Dermis blood vessel endothelial cell (primary cell): ENCODE measurements at places on chromosomes 16 and 17. TPM values are rescaled to one million over a fixed set of nuclear protein-coding genes. Genes with fewer than 3 reads are reported as not detected.

The DRC3 gene
- total RNA-seq, result 1.5 and 2.5 TPM in 2 replicates

The CCL3 gene
- total RNA-seq, result not detected in 2 replicates

GRCh38 chr16:31355431-31356100 is 590 bp downstream of the ITGAX start:
- DNase-seq, result no peak

GRCh38 chr17:65553646-65554552 is 7.5 kb downstream of the AXIN2 start:
- DNase-seq, result no peak

DNA sequence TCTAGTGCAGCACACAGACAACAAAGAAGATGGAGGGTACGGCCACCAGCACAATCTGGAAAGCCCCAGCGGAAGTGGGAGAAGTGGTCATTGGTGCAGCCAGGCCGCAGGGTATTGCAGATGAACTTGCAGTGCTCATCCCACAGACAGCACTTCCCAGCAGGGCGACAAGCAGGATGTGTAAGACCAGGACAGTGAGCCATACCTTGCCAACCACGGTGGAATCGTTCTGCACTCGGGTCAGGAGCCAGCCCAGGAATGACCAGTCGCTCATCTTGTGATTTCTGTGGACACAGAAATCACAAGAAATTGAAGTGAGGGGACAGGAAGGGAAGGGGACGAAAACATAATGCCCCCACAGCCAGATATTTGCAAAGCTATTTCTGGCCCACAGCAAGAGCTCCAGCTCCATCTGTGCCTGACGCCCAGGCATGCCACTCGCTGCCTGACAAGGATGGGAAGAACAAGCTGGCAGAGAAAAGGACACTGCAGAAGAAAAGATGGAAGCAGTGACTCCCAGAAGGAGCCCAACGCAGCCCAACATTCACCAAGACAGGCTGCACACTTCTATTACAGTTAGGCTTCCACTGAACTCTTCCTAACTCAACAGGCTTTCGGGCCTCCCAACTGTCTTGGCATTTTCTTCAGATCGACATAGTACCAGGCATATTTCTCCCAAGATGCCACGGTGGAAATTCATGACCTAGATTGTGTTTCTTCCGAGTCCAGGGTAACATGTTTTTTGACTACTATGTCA is 17.5 kb upstream of the MYO18A start:
- DNase-seq, result no peak

DNA sequence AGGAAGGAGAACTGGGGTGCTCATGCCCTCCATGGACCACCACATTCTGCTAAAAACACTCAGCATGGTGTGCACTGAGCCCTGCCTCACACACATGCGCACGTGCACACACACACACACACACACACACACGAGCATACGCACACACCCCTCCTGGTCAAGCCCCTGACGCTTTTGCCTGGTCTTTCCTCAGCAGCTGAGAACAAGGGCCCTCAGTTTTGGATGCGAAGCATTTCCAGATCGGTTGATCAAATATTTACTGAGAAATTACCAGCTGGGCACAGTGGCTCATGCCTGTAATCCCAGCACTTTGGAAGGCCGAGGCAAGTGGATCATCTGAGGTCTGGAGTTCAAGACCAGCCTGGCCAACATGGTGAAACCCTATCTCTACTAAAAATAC is 20.1 kb upstream of the RAI1 start:
- DNase-seq, result no peak

DNA sequence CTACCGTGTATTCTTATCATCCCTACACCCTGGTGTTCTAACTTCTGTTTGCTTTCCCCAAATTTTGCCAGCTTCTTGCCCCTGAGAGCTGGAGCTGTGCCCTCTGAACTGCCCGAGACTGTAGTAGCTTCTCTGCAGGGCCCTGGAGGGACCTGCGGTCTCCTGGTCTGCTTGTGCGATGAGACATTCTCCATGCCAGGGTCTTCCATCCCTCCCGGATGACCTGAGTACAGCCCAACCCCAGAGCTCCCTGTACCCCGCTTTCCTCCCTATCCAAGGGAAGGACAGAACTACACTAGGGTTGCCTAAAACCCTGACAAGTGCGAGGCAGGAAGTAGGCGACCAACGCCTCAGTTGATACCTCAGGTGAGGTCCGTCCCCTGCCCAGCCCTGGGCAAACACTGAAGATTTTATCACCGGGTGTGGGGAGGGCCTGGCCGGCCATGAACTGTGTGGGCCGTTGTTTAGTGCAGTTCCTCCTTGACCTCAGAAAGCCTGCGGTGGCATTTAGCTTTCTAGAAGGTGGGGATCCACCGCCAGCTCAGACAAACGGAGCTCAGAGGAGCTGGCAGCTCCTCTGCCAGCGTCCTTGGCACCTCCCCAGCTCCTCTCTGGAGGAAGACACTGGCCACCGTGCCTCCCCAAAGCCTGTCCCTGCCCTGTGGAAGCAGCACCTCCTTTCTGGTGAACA is 13.7 kb downstream of the CANT1 start:
- DNase-seq, result no peak

DNA sequence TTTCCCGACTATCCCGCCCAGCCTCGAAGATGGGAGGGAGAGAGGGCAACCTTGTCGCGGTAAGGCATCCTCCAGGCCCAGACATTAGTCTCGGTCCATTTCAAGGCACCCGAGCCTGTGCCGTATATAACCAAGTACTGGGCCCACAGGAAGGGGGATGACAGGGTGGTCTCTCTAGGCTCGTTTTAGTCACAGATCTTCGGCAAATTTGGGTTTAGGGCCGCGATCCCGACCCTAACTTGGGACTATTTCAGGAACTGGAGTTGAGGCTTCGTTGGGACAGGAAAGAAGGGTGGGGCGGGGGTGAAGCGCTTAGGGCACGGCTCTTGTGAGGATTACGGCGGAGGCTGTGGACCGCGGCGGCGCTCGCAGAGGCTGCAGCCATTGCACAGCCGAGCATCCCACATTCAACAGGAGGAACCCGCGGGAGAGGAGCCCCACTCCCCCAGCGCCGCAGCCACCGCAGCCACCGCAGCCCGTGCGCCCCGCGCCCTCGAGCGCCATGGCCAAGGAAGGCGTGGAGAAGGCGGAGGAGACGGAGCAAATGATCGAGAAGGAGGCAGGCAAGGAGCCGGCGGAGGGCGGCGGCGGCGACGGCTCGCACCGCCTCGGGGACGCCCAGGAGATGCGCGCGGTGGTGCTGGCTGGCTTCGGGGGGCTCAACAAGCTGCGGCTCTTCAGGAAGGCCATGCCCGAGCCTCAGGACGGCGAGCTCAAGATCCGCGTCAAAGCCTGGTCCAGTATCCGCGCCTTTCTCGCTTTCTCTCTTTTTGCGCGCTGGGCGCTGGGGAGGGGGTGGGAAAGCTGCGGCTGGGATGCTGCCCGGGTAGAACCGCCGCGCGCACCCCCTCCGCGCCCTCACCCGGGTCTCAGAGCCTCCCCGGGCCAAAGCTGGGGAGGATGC is at the start of gene VAT1L:
VAT1L (plus strand) TSS at position 384 of the 904 bp plus-strand sequence; CDS start at position 503, 119 bp downstream.
- DNase-seq, result peak; percentile 72

DNA sequence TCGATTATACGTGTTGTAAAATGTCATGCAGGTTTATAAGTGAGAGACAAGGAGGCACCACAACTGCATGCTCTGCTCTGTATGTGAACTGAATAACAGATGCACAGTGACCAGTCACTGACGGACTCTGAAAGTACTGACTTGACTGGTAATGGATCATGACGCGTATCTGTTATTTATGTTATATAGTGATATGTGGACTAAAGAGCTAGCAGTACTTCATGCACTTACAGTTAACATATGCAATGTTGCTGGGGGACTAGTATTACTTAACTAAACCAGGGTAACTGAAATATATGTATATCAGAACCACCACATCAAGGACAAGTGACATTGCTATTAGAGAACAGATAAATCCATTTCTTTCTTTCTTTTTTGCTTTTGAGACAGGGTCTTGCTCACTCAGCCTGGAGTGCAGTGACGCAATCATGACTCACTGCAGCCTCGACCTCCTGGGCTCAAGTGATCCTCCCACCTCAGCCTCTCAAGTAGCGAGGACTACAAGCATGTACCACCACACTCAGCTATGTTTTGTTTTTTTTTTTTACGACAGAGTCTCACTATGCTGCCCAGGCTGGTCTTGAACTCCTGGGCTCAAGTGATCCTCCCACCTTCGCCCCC is 17.2 kb downstream of the COIL start:
- no peak for DNase-seq

- DNase-seq, result no peak
Measured at GRCh38 chr17:77466140-77466539, 325.4 kb downstream of the SEC14L1 start.

DNA sequence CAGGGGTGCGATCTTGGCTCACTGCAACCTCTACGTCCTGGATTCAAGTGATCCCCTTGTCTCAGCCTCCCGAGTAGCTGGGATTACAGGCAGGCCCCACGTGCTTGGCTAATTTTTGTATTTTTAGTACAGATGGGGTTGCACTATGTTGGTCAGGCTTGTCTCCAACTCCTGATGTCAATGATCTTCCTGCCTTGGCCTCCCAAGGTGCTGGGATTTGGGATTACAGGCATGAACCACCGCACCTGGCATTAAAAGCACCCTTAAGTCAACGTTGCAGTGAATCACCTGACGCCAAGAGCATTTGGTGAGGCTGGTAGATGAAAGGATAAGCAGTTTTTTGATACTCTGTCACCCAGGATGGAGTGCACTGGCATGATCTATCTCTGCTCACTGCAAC is 59.0 kb downstream of the NDE1 start:
- DNase-seq, result no peak

DNA sequence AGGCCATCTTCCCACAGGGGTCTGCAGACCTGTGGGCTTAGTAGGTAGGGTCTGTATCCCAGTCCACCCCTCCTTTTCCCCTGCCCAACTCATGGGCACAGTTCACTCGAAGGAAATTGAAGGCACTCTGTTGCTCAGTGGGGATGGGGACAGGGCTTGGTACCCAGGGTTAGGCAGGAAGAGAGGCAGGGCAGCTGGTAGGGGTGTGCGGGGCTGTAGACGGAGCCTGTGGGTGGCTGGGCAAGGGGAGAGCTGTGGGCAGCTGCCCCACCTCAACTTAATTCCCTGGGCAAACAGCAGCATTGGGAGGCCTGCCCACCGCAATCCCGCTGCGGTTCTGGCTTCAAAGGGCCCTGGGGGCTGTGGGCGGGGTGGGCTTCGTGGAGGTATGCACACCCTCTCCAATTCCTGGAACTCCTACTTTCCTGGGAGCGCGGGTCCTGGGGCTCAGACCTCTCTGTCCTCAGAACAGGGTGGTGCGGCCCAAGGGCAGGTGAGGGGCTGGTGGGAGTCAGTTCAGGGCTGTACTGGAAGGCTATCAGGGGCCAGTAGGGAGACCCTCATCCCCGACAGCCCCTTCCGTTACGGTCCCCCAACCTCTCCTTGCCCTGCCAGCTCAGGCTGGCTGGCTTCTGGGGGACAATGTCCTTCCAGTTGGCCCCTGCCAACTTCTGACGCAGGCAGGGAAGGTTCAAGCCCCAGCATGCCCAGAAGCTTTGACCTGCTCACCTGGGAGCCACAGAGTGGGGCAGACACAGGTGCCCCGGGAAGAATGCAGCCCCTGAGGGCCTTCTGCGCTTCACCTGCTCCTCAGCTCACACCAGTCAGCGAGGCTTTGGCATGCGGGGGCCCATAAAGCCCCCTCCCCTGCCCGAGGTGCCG is 9.1 kb downstream of the FOXJ1 start:
- DNase-seq, result no peak

GRCh38 chr17:27585153-27585681 is 45.8 kb upstream of the LGALS9 start:
- no peak for DNase-seq

GRCh38 chr16:30395155-30395991 is at the start of gene ZNF48:
ZNF48 (plus strand) TSS chr16:30395420; CDS start chr16:30395795, 375 bp downstream.
- peak; percentile 95 for DNase-seq

DNA sequence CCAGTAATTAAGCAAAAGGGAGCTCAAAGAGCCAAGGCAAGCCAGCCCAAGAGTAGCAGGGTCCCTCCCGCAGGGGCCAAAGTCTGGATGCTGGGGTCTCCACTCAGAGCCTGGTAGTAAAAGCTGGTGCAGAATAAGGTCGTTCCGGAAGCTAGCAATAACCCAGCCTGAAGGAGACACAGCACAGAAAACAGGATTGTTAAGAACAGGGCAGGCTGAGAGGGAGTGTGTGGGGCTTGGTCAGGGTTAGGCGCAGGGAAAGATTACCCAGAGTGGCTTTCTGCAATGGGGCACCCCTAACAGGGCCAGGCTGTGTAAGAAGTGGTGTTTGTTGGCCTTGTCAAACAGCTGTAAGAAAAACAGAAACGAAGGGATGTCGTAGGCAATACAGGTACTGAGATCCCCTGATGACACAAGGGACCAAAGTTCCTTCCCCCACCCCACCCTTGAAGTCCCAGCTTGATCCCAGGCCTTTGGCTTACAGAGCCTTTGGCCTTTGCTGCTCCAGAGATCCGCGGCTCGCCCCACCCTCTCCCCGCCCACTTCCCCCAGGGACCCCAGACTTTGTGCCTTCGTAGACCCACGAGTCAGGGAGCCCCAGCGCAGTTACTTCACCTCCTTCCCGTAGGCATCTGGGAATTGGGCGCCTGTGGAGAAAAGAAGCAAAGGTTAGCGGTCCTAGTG is 712 bp downstream of the TMEM256 start:
- DNase-seq, result no peak

DNA sequence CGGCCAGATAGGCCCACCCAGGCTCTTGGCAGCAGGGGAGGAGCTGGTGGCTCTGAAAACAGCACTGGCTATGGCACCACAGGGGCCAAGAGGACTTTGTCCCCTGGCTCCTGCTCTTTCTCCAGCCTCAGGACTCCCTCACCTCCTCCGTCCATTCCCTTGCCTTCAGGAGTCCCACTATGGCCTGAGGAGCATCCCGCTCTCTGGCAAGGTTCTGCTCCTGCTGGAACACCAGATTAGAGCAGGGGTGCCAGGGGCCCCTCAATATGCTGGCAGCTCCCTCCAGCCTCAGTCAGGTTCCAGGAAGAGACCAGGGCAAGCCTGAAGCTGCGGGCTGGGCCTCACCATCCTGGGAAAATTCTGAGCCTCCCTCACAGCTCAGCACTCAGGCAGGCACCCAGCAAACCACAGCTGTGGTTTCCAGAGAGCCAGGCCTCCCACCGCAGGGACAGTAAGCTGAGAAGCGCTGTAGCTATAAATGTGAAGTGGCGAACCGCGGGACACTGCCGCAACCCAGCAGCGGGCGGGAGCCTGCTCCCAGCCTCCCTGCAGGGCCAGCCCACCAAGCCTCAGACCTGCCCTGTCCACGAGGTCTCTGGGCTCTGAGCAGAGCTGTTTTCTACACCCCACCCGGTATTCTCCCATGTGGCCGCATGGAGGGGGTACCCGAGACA is 25.7 kb downstream of the C17orf100 start:
- DNase-seq, result no peak

GRCh38 chr17:42704837-42705494 is 22.6 kb downstream of the CNTNAP1 start:
- no peak for DNase-seq

- no peak for DNase-seq
Measured at GRCh38 chr16:22739077-22739476, 74.9 kb upstream of the HS3ST2 start.
